ENCODE measurements at places on chromosomes 1 and 21.

- no peaks in the 10 kb centered on the region for H3K4me1 ChIP-seq
- DNase-seq: no peak
- H3K27me3 ChIP-seq: no peaks in the 10 kb centered on the region
- no peak overlapping the region for H3K4me3 ChIP-seq
- no peak overlapping the region for H3K27ac ChIP-seq
- no peaks in the 10 kb centered on the region for H3K36me3 ChIP-seq
These were observed 107.6 kb upstream of the GORAB start for GRCh38 chr1:170424346-170424745.

- H3K27ac ChIP-seq: no peak overlapping the region
- H3K36me3 ChIP-seq: no peaks in the 10 kb centered on the region
- peaks cover 5% of the 10 kb centered on the region for H3K27me3 ChIP-seq
These were observed 1.6 kb upstream of the DNMT3L start for GRCh38 chr21:44263221-44263760.

GRCh38 chr1:154955039-154955717, 721 bp downstream of the PBXIP1 start:
- peaks cover 31% of the 10 kb centered on the region for H3K36me3 ChIP-seq
- peaks cover 66% of the 10 kb centered on the region for H3K4me1 ChIP-seq
- no peaks in the 10 kb centered on the region for H3K27me3 ChIP-seq
- H3K27ac ChIP-seq: peak overlapping the region; percentile 81
- peak overlapping the region; percentile 58 for H3K4me3 ChIP-seq

GRCh38 chr21:29557200-29557599, 258.5 kb downstream of the BACH1 start:
- H3K4me3 ChIP-seq: no peak overlapping the region
- no peak for DNase-seq
- H3K27me3 ChIP-seq: no peaks in the 10 kb centered on the region
- no peaks in the 10 kb centered on the region for H3K36me3 ChIP-seq

GRCh38 chr1:116944613-116945012, 34.9 kb downstream of the PTGFRN start:
- no peak for DNase-seq
- H3K36me3 ChIP-seq: no peaks in the 10 kb centered on the region
- H3K27me3 ChIP-seq: no peaks in the 10 kb centered on the region

Data from left lung (tissue), 14 donors.